Effector CD8-positive, alpha-beta T cell (primary cell): ENCODE measurements at places on chromosomes 12 and 14.

- DNase-seq, result no peak
These were observed 54.7 kb downstream of the ATG14 start for GRCh38 chr14:55356913-55357312.

- DNase-seq, result no peak
These were observed 33.7 kb downstream of the TCTN1 start for GRCh38 chr12:110647631-110648040.

GRCh38 chr14:77649326-77649725 is 32.9 kb upstream of the SPTLC2 start:
- no peak for DNase-seq

DNA sequence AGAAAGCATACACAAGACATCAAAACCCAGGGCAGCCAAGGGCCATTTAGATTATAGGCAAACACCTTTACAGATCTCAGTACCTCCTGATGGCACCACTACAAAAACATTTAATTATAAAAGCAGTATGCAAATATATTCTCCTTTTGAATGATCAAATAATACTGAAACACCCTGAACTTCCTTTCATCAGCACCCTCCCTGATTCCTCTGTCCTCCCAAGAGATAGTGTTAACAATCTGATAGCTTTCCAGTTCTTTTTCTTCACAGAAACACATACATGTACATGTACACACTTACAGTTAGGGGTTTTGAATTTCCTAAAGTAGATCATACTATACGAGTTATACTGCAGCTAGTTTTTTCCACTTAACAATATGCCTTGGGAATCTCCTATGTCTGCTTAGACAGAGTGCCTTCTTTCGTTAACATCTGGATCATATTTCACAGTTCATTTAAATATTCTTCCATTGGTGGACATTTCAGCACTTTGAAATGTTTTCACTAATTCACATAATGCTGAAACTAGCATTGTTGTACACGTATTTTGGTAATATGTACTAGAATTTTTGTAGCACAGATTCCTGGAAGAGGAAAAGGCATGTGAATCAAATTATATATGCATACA is 35.2 kb downstream of the TDG start:
- DNase-seq, result no peak

DNA sequence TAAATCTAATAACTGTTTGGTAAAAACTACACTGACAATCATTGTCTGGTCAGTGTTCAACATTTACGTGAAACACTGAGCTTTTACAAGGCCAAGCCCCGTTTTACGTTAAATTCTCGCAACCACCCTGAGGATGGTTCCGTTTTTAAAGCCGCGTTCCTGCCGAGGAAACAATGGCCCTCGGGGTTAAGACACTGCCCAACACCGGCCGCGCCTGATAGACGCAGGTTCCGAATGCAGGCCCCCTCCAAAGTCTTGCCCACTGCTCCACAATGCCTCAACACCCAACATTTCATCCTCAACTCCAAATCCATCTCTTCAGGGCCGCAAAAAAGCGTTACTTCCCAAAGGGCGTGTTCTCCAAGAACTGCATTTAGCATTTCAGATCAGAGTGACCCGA is 953 bp upstream of the SNRPF start:
- DNase-seq, result no peak

GRCh38 chr14:22084393-22085281 is 411.0 kb upstream of the OR4E1 start:
- DNase-seq, result no peak

DNA sequence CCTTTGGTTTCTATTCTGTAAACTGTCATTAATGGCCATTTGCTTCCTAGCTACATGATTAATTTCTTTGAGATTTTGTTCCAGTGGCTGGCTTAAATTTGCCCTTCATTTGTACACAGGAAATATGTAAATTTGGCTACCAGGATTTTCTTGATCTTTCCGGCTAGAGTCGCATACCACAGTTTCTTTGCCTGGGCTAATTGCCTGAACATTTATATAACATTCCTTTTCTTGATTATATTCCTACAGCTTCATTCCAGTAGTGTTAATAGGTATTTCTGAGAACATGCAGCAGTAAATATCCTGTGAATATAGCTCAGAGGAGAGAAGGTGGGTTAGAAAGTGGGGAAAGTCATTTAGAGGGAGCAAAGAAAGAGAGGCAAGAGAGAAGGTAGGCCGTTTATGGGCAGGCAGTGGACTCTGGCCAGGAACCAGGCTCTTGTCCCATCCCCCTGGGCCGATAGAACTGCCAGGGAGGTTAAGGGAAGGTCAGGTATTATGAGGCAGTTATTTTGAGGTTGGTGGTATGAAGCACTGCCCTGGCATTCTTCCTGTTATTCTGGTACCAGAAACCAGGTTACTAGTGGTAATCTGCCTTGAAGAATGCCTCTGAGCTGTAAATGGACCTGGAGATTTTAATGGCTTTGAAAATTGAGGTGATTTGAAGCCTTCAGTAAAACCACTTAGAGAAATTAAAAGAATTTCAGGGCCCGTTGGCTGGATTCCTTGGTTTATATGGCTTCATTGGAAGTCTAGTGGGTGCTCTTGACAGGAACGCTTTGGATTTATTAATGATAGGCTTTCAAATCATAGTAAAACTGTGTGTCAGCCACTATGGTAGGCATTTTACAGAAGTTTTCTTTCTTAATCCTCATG is 4.4 kb downstream of the RNF10 start:
- DNase-seq, result no peak

- peak; percentile 61 for DNase-seq
These were observed 642 bp downstream of the SLC38A2 start for GRCh38 chr12:46371718-46372543.

DNA sequence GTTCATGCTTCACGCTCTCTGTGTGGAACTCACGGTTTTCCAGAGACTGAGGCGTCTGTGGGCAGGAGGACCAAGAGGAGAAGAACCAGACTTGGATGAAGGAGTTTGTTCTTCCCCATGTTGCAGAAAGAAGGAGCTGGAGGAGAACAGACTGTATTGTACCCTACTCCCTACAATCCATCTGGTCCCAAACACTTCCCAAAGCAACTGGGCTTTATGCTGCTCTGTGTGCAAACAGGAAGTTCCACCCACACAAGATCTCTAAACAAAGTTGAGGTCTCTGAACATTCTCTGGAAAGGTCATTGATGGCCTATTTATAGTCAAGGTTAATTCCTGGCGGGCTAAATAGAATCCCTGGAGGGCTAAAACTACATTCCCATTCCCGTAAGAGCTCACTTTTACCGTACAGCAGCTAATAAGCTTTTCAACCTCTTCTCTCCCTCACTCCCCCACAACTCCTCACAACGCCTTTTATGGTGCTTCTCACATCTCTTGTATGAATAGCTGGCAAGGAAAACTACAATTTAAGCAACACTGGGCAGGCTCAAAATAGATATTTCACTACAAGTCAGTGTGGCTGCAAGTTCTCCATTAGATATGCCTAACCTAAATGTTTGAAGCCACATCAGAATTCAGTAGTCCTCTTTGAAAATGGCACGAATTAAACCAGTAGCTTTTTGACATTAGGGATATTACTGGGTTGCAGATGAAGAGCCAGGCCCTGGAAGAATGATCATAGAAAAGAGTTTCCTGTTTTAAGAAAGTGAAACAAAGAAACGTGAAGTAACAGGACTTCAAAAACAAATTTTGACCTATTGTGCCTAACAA is at the start of gene A2M:
A2M (minus strand) TSS at position 189 of the 829 bp plus-strand sequence; CDS start at position 119, 70 bp downstream.
- DNase-seq, result no peak

GRCh38 chr12:113061061-113061694 is 4.6 kb downstream of the DTX1 start:
- DNase-seq, result no peak

DNA sequence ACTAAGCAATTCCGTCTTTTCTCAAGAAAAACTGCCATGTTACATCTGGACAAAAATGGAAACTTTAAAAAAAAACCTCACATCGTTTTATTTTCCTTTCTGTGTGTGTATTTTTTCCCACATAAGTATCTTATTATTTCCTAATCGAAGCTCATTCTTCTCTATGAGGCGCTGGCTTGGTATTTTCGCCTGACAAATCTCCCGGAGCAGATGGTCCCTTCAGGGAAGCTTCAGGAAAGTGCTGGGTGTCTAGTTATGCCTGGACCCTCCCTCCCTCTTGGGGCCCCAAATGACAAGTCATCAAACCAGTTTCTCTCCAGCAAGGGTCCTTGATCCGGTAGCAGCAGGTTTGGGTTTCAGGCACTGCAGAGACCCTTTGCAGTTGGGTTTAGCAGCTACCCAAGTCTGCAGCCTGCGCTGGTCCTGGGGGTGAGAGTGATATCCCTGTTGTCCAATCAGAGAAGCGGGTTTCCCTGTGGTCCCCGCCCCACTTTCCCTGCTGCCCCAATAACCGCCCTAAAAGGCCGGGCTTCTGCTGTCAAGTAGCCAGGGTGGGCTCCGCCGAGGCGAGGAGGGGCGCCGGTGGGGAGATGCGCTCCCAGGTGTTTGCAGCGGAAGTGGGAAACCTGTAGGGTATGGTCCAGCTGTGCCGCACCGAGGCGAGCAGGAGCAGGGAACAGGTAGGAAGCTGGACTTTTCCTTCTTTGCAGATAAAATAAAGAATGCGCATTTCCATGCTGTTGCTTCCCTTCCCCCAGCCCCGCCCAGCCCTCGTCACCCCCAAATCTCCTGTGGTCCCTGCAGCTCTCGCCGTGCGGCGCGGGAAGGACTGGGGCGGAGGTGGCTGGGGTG is at the start of gene CNTN1:
CNTN1 (plus strand) TSS at position 527 of the 852 bp plus-strand sequence.
- no peak for DNase-seq

DNA sequence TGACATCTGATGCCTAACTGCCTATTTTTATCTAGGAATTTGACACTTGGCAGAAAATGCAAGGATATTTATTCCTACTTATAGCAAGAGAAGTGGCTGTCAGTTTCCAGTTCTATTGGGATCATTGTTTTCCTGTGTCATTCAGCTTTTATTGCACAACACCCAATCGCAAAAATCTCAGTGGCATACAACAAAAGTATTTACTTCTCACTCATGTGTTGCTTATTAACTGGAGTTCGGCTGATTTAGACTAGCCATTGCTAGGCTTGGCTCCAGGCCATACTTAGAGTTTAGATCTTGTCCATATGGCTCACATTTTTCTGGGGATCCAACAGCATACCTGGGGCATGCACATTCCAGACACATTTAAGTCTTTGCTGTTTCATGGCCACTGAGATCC is 218.6 kb upstream of the SYT1 start:
- no peak for DNase-seq

GRCh38 chr12:115521771-115522409 is 755.6 kb downstream of the MED13L start:
- DNase-seq, result no peak

DNA sequence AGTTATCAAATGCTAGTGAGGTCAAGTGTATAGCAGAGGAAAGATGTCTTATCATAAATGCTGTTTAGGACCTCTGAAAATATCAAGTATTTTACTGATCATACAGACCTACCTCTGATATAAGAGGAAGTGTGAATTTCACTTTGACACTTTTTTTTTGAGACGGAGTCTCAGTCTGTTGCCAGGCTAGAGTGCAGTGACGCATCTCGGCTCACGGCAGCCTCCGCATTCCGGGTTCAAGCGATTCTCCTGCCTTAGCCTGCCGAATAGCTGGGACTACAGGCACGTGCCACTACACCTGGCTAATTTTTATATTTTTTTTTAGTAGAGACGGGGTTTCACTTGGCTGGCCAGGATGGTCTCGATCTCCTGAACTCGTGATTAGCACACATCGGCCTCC is 55.1 kb upstream of the PIK3C2G start:
- no peak for DNase-seq

GRCh38 chr14:103033681-103034096 is 23.7 kb downstream of the CDC42BPB start:
- DNase-seq, result no peak

DNA sequence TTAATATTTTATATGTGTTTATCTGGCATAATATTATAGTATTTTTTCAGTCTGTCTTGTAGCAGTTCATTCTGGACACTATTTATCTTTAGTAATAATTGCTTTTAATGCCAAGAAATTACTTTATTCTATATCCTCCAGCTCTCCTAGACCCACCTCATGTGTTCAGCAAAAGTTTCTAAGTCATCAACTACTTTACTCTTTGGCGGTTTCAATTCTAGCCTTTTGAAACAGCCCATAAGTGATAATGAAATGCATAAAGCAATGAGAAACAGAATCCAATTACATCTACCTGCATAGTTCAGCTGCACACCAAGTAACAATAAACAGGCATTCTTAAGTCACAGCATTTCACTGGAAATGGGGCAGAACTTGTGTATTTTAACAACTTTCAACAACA is 225.5 kb downstream of the SLC25A21 start:
- no peak for DNase-seq

- no peak for DNase-seq
These were observed 203.3 kb upstream of the CRY1 start for GRCh38 chr12:107296681-107297089.

DNA sequence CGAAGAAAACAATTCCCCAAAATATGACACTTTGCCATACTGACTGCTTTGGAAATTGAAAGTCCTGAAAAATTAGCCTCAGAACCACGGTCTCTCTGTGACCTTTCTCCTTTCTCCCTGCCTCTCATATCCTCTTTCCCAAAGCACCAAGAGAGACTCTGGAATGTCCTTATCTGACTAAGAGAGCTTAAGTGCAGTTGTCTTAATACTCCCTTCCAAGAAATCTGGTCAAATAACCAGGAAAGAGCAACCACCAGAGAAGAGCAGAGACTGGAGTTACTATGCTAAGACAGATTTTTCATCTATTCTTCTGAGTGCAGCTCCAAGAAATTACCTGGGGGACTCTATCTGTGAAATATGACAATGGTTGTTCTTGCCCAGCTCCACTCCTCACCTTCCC is 10.5 kb upstream of the BTG1 start:
- no peak for DNase-seq

- DNase-seq, result no peak
These were observed 50.6 kb upstream of the PTGR2 start for GRCh38 chr14:73800970-73801515.

GRCh38 chr12:16579041-16579440 is 26.9 kb downstream of the LMO3 start:
- DNase-seq, result no peak

DNA sequence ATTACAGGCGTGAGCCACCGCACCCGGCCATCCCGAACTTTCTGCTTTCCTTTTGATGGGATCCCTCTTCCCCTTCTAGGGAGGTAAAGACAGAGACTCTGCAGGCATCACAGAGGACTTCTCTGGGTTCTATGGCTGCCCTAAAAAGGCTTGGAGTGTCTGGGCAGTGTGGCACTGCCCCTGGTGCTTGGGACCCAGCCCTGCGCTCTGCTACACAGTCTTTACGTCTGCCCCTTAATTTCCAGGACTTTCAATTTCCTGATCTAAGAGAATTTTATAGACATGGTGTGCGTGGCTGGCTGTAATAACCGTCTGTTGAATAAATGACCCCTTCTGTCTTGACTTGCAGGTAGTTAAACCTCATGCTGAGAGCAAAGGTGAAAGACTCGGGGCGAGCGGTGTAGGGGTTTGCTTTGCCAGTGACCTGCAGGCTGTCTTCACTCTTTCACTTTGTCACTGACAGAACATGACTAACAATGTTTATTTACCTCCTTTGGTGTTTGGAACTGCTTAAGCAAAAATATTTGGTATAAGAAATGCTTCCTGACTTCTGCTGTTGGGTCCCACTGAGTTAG is 110.9 kb upstream of the MAP1LC3B2 start:
- DNase-seq, result no peak

GRCh38 chr14:47674543-47675465 is 601 bp downstream of the MDGA2 start:
- DNase-seq, result no peak

GRCh38 chr12:55737581-55738122 is 5.3 kb upstream of the GDF11 start:
- DNase-seq, result no peak
